HepG2 (cell line): ENCODE measurements at places on chromosomes 16 and 17. TPM values are rescaled to one million over a fixed set of nuclear protein-coding genes. Genes with fewer than 3 reads are reported as not detected.

- DNase-seq, result peak; percentile 69
These were observed 4.8 kb downstream of the ABCA10 start for GRCh38 chr17:69223809-69224208.

GRCh38 chr16:86219655-86220445 is 290.5 kb upstream of the FOXF1 start:
- DNase-seq, result no peak

GRCh38 chr17:61221597-61222471 is 177.8 kb upstream of the TBX2 start:
- no peak for DNase-seq

DNA sequence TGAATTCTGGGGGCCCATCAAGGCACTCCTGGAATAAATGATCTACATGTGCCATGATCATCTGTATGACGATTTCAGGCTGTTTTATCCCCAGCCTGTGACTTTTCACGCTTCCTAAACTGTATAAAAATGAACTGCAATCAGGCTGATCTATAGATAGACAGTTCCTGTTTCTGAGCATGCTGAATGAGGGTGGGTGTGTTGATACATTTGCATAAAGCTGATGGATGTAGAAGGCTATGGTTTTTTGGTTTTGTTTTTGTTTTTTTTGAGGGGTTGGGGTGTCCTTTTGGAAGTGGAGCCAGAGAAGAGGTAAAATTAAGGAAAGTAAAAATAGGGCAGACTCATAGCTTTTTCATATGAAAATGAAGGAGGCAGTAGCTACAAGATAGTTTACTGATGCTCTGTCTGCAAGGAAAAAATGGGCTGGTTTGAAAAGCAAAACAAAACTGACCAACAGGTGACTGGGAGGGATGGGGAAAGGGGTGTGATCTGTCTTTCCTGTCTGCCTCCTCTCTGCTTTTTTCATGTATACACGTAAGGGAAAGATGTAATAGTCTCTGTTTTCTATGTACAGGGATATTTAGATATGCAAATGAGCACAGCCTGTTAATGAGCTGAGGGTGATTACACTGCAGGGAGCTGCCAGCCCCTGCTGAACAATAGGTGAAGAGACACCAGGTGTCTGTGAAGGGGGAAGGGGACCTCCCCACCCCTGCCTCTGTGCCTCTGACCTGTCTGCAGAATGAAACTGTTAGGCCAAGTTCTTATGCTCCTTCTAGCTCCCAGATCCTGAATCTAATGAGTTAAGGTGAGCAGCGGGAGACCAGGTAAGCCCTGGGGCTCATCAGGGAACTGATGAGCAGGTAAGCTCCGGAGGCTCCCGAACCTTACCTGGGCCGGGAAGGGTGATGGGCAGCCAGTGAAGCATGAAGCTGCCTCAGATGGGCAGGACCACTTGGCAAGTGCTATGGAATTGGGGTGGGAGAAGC is 46.6 kb upstream of the LYRM9 start:
- DNase-seq, result no peak

DNA sequence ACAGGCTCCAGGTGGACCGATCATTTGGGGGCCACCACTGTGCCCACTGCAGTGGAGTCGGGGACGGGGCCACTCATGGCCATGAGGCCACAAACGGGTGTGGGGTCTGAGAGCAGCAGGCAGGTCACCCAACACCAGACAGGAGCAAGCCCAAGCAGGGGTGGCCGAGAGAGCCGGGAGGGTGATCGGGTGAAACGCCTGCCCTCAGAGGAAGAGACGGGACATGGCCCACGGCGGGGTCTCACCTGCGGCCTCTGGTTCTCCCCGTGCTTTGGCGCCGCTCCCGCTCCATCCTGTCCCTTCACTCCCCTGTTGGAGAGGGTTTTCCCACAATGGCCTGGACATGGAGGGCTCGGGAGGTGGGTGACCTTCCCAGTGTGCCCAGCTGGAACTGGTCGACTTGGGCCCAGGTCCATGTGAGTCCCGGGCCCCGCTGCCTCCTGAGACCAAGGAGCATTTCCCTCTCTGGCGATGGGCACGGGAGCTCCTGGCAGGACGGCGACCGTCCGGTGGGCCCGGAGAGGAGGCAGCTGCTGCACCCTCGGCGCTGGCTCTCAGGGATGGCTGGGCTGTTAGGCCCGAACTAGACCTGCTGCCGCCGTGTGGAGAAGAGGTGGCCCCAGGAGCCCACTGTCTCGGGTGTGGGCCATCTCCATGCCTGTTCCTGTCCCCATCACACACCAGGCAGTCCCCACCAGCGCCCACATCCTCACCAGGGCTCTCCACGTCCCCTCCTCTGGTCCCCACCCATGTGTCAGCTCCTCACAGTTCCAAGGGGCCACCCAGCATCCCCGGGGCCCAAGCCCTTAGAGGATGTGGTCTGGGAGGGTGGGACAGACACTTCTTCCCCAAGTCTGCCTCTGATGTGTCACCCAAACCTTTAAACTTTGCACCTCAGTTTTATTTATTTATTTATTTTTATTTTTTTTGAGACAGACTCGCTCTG is 13.4 kb upstream of the BAHCC1 start:
- no peak for DNase-seq

- no peak for DNase-seq
These were observed 3.2 kb downstream of the PRSS22 start for GRCh38 chr16:2854700-2855309.

DNA sequence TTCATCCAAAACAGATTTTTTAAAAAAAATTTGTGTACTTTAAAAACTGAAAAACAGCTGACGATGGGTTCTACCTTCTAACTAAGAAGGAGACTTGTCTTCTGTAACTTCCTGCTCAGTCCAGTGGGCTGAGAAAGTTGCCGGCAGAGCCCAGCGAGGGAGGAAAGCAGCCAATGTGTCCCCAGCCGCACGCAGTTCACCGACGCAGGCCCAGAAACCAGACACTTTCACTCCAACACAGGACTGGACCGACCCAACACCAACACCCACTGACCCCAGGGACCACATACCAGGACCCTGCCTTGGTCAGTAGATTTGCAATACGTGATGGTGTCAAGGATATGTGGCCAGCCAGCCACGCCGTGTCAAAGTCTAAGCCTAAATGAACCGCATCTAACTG is 25.6 kb downstream of the TRAP1 start:
- no peak for DNase-seq

DNA sequence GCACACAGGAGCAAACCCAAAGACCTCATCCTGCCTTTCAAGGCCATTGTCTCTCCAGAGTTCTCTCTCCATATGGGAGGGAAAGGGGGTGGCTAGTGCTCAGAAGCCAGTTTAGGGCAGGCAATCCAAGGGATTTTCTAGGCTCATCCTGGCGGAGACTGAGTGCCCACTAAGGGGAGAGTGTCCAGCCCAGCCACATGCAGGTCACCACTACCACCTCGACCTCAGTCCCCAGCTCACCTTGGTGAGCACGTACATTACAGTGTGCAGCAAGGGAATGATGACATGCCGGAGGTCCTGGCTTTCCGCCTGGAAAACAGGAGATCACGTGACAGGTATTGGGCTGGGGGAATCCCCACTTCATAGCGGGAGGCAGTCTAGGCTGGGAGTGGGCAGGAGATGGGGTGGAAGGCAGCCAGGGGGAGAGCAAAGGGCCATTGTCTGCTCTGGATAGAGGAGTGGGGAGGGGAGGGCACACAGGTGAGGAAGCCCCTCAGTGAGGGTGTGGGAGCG is 29.9 kb downstream of the PIK3R6 start:
- DNase-seq, result no peak

Gene PKMYT1
- polyA plus RNA-seq, result 6.6 and 7.0 TPM in 2 replicates

- DNase-seq, result peak; percentile 41
These were observed 324.7 kb downstream of the BCAS3 start for GRCh38 chr17:61002316-61002736.

DNA sequence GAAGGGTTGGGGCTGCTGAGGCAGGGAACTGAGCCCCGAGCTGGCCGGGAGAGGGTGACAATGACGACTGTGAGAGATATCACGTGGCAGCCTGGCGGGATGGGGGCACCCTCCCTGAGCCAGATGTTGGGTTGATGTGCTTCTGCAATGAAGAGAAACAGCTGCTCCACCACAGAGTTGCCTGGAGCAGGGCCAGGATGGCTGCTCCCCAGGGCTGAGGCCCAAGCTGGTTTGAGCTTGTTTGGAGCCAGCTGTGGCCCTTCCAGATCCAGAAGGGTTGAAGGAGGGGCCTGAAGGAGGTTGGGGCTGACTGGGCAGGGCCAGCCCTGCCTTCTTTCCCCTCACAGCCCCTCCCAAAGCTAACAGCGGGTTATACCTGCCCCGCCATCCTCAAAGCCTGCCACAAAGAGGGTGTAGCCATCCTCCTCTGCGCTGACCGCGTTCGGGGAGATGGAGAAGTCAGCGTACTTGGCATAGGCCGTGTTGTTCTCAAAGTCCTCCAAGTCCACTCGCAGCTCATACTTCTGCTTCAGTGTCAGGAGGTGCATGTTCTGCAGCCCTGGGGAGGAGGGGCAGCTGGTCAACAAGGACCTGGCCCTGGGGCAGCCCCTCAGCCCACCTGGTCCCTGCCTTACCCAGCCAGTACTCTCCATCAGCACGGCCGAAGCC is 2.1 kb downstream of the MFAP4 start:
- DNase-seq, result no peak

DNA sequence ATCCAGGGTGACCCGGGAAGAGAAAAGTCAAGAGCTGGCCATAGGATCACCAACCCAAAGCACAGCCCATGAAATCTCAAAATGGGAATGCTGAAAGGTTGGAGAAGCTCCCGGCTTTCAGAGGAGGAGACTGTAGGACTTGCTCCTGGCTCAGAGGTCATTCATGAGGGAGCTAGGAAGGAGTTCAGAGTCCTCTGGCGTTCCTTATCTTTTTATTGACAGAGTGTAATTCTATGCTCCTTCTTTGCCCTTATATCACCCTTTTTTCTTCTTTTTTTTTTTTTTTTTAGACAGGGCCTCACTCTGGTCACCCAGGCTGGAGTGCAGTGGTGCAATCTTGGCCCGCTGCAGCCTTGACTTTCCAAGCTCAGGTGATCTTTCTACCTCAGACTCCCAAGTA is 27.3 kb upstream of the CNOT1 start:
- DNase-seq, result no peak
